Cortex of kidney (tissue), 1 donor: ENCODE measurements at places on chromosomes 6 and 20.

DNA sequence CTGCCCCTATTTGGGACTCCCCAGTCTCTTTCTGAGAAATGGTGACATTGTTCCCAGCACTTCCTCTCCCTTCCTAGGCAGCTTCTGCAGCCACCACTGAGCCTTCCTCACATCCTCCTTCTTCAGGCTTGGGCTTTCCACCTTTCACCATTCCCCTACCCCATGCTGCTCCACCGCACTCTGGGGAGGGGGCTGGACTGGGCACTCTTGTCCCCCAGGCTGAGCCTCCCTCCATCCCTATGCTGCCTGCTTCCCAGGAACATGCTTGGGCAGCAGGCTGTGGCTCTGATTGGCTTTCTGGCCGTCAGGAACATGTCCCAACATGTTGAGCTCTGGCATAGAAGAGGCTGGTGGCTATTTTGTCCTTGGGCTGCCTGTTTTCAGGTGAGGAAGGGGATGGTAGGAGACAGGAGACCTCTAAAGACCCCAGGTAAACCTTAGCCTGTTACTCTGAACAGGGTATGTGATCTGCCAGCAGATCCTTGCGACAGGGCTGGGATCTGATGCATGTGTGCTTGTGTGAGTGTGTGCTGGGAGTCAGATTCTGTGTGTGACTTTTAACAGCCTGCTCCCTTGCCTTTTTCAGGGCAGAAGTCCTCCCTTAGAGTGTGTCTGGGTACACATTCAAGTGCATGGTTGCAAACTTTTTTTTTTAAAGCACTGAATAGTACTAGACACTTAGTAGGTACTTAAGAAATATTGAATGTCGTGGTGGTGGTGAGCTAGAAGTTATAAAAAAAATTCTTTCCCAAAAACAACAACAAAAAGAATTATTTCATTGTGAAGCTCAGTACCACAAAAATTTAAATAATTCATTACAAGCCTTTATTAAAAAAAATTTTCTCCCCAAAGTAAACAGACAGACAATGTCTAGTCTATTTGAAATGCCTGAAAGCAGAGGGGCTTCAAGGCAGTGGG lies 2.1 kb upstream of the CDKN1A start:
- DNase-seq, result no peak

DNA sequence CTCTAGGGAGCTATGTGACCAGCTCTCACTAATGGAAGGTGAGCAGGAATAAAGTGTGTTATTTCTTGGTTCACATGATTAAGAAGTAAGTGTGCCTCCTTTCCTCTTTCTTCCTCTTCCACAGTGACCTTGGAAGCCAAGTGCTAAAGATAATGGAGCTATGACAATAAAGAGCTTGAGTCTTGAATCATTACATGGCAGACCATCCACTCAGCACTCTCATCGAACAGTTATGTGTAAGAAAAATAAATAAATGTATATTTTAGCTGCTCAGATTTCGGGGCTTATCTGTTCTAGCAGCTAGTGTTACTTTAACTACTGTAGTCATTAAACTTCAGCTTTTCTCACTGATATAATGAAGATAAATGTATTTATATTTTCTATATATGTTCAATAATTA lies 72.9 kb downstream of the HDGFL1 start:
- DNase-seq, result no peak

- no peak for DNase-seq
Observed at GRCh38 chr6:90183587-90184333, 112.9 kb downstream of the BACH2 start.

DNA sequence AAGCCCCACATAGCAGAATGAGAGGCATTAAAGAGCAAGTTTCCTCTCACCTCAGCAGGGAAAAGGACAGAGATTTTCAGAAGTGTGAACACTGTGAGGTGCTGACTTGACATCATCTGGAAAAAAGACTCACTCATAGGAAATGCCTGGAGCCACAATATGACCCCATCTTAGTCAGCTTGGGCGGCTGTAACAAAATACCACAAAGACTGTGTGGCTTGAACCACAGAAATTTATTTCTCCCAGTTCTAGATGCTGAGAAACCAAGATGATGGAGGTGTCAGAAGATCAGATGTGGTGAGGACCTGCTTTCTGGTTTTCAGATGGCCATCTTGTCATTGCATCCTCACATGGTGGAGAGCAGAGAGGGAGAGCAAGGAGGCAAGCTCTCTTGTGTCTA lies 253.1 kb downstream of the ADGB start:
- no peak for DNase-seq

- DNase-seq, result no peak
Observed at GRCh38 chr6:169555971-169556617, 145.7 kb downstream of the WDR27 start.

- DNase-seq, result no peak
Observed at GRCh38 chr6:74651948-74652842, 553.7 kb downstream of the COL12A1 start.

DNA sequence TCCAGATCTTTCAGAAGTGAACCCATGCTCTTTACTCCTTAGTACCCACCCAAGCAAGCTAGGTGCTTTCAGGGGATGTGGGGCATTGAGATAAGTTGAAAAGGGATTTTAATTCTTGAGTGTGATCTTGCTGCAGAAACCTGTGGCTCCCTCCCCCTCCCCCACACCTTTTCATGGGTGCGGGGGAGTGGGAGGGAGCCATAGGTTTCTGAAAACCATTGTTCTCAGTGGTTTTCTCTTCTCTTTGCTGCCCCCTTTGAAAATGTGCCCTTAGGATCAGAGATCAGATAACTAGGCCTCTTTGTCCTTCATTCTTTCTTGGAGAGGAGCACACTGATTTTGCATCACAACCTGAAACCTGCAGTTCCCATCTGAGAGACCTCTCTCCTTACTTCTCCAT lies 2.4 kb downstream of the PCSK2 start:
- DNase-seq, result no peak

- DNase-seq, result no peak
Observed at GRCh38 chr6:119647309-119647708, 297.7 kb upstream of the MAN1A1 start.

- DNase-seq, result no peak
Observed at GRCh38 chr20:51854921-51855320, 52.6 kb upstream of the SALL4 start.

- no peak for DNase-seq
Observed at GRCh38 chr6:135088818-135089809, 34.5 kb upstream of the HBS1L start.

GRCh38 chr6:22392711-22393110 lies 95.9 kb upstream of the PRL start:
- no peak for DNase-seq

GRCh38 chr20:14523090-14523489 lies 185.7 kb upstream of the FLRT3 start:
- DNase-seq, result no peak

DNA sequence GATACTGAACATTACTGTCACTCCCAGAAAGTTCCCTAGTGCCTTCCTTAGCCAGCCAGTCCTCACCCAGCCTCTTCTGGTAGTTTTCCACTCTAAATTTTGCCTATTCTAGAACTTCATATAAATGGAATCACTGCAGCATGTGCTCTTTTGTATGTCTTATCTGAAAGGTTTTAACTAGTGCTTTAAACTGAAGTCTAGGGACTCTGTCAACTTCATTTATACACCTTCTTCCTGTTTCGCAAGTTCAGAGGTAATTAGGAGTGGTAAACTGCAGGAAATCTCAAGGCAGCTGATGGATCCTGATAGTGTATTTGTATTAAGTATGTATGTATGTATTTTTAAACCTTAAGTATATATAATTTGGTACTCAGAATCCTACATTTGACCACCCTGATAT lies 94.3 kb downstream of the TCP11 start:
- DNase-seq, result no peak

DNA sequence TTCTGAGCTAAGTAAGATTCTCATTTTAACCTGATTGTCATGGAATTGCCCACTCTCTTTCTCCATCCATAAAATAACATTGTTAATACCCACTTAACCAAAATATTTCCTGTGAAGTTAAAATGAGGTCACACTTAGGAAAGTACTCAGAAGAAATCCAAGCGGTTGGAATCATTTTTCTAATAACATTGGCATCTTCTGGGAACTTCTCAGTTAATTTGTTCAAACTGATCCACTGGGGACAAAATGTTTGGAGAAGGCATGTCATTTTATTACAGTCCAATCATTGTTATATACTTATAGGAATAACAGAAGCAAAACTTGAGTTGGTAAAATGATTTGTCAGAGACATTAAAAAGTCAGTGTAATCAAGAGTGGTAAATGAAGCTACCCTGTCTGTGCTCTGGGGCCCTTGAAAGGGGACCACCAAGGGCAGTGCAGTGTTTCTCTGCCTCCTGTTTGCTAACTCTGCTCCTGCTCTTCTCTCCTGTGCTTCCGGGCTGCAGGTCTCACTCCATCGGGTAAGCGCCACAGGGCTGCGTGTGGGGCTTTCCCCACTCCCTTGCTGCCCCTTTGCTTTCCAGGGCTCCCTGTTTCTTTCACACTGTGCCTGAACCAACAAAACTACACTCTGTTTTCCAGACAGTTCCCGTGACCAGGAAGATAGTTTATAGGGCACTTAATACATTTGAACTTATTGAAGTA lies 50.1 kb downstream of the HDDC2 start:
- no peak for DNase-seq

DNA sequence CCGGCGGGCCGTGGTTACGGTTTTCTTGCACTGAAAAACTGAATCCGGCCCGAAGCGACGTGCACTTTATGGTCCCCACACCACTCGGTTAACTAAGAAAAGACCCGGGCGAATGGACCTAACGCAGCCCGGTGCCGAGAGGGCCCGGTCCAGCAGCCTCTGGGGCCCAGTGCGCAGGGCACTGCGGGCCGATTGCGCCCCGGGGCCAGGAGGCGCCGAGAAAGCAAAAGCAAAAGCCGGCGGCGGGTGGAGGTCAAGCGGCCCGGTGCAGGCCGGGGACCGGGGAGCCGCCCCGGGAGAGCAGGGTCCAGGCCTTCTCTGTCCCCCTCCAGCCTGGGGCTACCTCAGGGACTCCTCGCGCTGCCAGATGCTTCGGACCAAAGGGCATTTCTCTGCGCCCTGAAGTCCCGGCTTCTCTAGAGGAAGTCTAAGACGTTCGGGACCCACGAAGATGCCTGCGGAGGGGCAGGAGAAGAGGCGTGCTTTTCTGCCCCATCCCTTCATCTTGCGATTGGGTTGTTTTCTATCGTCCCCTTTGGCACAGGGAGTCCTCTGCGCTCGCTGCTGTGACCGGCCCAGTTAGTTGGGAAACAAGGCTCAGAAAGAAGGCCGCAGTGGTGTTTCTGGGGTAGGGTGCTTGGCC lies 4.4 kb downstream of the FOXF2 start:
- no peak for DNase-seq

DNA sequence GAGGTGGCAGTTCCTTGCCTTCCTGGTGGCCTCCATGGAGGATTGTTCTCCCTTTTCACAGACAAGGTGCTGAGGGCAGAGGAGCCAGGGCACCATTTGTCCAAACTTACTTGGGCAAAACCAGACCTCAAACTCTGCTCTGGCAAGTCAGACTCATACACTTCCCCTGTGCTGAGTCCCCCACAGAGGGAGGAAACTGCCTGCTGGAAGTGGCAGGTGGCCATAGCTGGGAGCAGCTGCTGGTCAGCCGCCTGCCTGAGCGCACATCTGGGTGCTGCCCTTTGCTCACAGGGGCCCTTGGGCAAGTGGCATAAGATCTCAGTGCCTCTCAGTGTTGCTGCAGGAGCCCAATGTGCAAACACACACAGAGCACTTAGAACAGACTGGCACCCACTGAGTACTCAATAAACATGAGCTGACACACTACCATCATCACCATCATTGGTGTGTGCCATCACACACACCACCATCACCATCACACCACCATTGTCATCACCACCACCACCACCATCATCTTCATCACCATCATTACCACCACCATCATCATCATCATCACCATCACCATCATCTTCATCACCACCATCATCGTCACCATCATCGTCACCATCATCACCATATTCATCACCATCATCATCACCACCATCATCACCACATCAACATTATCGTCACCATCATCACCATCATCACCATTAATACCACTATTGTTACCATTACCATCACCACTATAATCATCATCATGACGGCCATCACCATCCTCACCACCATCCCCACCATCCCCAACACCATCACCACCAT lies 17.6 kb downstream of the NOL4L start:
- DNase-seq, result no peak

DNA sequence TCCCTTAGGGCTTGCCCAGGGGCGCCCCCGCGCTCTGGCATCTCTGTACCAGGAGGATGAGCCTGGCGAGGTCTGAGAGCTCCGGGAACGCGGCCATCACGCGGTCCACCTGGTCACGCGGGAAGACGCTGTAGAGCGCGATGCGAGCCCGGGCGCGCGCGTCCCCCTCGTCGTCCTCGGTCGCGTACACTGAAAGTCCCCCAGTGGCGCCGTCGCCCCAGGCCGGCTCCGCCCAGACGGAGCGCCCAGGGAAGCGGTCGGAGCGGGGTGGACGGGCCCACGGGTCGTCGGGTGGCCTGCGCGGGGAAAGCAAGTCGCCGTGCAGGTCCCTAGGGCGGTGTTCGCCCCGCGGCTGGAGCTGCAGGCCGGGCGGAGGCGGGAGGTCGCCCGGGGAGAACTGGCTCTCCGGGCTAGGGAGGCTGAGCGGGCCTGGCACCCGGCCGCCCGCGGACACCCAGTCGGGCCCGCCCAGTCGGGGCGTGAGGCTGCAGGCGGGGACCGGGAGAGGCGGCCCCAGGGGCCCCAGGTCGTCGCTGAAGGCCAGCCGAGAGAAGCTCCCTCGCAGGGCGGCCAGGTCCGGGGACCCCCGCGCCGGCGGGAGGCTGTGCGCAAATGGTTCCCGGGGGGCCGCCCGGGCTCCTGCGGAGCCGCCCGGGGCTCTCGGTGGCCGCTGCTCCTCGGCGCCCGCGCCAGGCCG lies 34.0 kb downstream of the ZC3H12D start:
- no peak for DNase-seq

DNA sequence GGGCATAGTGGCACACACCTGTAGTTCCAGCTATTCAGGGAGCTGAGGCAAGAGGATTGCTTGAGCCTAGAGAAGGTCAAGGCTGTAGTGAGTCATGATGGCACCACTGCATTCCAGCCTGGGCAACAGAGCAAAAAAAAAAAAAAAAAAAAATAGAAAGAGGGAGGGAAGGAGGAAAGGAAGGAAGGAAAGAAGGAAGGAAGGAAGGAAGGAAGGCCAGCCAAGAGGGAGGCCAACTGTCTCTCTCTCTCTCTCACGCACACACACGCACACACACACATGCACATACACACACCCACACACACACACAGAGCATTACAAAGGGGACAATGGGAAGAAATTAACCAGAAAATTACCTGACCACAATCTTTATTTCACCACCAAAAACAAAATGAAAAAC lies 50.6 kb upstream of the COL9A1 start:
- no peak for DNase-seq

DNA sequence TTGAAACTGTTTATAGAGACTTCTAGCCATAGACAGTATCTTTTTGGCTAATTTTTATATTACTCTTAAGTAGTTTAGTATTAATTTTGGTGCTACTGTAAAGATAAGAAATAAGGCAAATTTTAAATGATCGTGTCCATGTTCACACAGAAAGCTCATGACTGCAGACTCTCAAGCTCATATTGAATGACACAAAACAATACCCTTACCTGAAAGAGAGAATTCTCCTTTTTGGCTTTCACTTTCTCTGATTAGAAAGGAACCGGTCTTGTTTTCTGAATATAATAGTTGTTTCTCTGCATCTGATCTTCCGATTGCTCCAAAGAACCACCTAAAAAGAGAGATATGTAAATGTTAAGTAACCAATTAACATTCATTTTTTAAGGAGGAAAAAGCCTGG lies 57.0 kb downstream of the FRK start:
- DNase-seq, result no peak
